ENCODE measurements at places on chromosomes 11 and 22. TPM values are rescaled to one million over a fixed set of nuclear protein-coding genes. Genes with fewer than 3 reads are reported as not detected.

Gene C1QTNF4
- polyA plus RNA-seq: 0.24 TPM

Gene GPR83
- 0.10 TPM for polyA plus RNA-seq

Gene PRG2
- polyA plus RNA-seq: 0.19 TPM

Gene FOLR1
- polyA plus RNA-seq: not detected

Gene LRRC75B
- 2.1 TPM for polyA plus RNA-seq

Gene ZDHHC8
- 0.54 TPM for polyA plus RNA-seq

Gene UPK3A
- 6.4 TPM for polyA plus RNA-seq

Gene OR52N4
- not detected for polyA plus RNA-seq

Gene APOA4
- not detected for polyA plus RNA-seq

Gene TSG101
- 88.3 TPM for polyA plus RNA-seq

Gene KRTAP5-8
- not detected for polyA plus RNA-seq

Gene MRE11
- 9.1 TPM for polyA plus RNA-seq

Gene SPA17
- 0.36 TPM for polyA plus RNA-seq

Measured in immature natural killer cell (primary cell).